Left lobe of liver (tissue), 2 donors: ENCODE measurements at places on chromosomes 2 and 18.

DNA sequence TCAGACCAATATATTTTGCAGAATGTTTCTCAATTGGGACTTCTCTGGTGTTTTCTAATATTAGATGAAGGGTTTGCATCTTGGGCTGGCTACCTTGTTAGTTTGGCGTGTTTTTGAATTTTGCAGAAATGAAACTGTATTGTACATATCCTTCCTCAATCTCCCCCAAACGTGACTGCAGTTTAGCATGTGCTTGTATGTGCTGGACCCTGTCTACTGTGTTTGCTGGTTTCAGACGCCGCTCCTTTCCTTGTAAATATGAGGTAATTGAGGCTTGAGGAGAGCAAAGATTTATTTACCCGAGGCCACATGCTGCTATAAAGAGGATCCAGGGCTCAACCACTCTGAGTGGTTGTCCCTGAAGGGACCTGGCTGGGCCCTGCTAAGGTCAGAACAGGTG, 57.2 kb downstream of the NGEF start:
- no peak for DNase-seq

DNA sequence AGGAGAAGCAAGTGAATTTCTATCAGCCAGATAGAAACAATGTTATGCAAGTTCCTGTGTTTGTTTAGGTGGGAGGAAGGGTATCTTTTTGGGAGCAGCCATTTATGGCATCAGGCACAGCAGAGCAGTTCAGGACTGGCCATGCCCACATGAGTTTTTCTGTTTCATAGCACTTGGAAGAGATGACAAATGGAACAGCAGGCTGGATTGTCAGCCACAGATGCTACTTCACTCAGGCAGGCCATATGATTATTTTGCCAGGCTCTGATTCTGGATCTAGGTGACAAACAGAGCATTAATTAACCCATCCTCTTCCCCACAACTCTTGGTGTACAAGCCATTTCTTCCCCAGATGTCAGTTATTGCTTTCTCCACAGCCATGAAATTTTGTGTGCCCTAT, 63.8 kb downstream of the GALNT13 start:
- DNase-seq = no peak

DNA sequence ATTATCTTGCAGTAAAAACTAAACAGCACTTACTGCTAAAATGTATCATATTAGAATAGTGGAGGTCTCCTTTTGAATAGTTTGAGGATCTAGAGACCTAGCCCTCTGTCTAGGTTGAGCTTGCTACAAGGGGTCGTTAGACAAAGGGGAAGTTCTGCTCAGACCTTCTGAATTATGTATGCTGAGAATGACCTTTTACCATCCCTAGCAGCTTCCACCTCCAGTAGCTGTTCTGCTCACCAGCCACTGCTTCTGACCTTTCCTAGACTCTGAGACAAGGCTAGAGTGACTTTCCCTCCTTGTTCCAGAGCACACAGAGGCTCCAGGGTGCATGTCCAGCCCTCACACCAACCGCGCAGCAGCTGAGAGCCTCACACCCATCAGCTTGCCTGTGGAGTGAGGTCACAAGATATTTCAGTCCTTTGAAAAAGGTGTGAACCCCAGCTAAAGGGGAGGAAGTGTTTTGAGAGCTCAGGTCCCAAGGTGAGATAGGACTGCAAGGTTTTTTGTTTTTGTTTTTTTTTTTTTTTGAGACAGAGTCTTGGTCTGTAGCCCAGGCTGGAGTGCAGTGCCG, 289.3 kb upstream of the TNP1 start:
- no peak for DNase-seq

DNA sequence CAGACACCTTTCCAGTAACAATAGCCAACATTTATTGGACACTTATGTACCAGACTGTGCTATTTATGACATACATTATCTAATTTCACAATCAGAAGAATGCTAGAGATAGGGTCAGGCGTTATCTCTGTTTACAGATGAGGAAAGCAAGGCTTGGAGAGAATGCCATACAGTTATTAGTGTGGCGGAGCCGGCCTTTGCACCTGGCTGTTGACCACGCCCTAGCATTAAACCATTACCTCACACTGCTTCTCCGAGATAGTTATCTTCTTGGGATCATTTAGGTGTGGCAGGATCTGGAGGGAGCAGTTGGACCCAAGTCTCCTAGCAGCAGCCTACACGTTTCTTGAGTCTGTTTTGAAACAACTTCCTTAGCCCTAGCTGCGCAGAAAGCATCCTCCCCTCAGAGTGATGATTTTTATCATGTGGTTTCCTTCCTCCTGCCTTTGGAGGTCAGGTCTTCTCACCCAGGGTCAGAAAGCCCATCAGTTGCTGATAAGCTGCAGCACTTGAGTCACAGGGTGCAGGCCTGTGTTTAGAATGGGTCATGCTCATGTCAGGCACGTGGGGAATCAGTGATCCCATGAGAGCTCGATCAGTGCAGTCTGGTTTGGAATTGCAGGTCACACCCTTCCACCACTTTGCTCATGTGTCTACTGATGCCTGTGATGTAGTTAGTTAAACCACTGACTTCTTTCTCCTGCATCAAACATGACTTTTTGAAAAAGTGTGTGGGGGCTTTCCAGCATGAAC, 118.2 kb downstream of the SPTBN1 start:
- no peak for DNase-seq

GRCh38 chr2:151087377-151087776, 174.3 kb downstream of the RBM43 start:
- DNase-seq = no peak

- DNase-seq = no peak
Observed at GRCh38 chr2:172335736-172336135, 91.7 kb upstream of the ITGA6 start.

DNA sequence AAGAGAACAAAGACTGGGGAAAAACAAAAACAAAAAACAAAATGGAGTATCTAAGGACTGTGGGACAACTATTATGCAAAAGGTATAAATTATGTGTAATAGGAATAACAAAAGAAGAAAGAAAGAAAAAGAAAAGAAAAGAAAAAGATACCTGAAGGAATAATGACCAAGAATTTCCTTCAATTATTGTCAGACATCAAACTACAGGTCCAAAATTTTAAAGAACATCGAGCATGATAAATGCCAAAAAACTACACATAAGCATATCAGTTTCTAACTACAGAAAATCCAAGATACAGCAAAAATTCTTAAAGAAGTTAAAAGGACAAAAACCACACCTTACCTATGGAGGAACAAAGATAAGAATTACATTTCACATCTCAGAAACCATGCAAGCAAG, 93.0 kb downstream of the SPIRE1 start:
- DNase-seq = no peak

GRCh38 chr2:100982431-100982861, 19.6 kb upstream of the RPL31 start:
- DNase-seq = no peak

DNA sequence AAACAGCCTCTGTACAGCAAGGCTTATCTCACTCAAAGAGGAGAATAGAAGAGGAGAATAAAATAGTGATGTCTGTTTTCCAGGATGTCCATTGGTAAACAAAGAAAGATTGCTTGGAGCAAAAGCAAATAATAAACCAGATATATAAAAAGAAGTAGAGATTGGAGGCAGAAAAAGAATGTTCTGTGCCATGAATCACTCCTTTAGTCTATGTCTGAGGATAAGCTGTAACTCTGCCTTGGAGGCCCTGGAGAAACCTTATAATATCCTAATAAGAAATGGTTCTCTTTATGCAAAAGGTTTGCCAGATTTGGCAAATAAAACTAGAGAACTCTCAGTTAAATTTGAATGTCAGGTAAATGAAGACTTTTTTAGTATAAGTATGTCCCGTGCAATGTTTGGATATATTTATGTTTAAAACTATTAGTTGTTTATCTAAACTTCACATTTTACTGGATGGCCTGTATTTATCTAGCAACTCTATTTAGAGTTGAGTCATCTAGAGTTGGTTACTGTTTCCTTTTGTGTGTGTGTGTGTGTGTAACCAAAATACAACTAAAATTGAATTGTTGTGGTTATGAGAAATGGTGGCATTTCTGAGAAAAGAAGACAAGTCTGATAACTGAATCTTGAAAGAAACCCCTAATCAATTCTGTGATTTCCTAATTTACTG, 510.3 kb upstream of the SETBP1 start:
- DNase-seq = no peak

- no peak for DNase-seq
Observed at GRCh38 chr2:219624565-219624964, 2.9 kb upstream of the SLC4A3 start.

DNA sequence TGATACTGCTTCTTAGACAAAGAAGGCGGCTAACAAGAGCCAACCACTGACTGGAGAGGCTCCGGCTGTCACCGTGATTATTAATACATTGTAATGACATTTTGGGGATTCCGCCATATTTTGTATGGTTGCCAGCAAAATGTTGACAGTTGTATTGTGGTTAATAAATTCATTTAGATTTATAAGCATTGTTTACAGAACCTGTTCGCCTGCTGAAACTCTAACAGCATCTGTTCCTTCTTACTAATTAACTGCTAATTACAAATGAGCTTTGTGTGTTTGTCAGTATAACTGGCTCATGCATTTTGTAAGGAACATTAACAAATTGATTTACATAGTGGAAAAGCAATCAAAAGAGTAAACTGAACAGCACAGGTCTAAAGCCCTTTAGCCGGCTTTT, 332.4 kb downstream of the GBX2 start:
- DNase-seq = no peak
